Head of caudate nucleus (tissue), 42 donors: ENCODE measurements at places on chromosomes 12 and 14.

GRCh38 chr14:64644629-64645028 is 59.6 kb upstream of the PLEKHG3 start:
- DNase-seq: no peak

GRCh38 chr14:90900476-90901083 is 84.3 kb upstream of the TTC7B start:
- DNase-seq: no peak

DNA sequence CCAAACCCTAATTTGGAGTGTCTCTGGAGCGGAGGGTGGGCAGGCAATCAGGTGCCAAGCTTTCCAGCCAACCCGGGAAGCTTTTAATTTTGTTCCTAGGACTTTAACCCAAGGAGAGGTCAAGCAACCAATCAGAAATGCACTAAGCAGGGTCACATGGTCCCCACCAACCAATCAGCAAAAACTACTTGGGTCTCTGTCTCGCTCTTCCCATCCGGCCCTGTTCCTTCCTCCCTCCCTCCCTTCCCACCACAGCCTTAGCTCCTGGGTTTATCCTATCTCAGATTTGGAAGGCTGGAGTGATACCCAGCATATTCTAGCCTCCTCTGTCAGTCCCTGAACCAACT is 7.3 kb downstream of the HOXC5 start:
- DNase-seq: no peak

GRCh38 chr12:29578070-29578469 is 80.6 kb upstream of the OVCH1 start:
- no peak for DNase-seq
